Stimulated activated CD8-positive, alpha-beta memory T cell treated with anti-CD3 and anti-CD28 coated beads, Interleukin-15, amount 100 ng/mL, for 24 hours (primary cell): ENCODE measurements at places on chromosomes 16 and 17.

DNA sequence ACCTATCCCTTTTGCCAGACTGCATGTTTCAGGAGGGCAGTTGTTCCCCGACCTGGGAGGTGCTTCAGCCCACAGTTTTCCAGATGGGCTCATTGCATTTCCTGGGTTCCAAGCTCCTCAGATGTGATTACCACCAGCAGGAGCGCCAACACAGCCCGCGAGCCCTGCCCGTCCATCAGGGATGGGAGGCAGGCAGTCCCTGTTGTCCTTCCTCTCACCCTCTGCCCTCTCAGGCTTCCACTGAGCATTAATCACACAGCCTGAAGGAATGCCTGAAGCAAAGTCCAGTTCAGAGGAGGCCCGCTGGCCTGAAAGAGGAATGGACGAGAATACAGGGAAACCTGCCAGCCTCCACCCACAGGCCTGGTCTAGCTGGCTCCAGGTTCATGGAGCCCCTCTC, 256.3 kb upstream of the SDK2 start:
- no peak for DNase-seq

DNA sequence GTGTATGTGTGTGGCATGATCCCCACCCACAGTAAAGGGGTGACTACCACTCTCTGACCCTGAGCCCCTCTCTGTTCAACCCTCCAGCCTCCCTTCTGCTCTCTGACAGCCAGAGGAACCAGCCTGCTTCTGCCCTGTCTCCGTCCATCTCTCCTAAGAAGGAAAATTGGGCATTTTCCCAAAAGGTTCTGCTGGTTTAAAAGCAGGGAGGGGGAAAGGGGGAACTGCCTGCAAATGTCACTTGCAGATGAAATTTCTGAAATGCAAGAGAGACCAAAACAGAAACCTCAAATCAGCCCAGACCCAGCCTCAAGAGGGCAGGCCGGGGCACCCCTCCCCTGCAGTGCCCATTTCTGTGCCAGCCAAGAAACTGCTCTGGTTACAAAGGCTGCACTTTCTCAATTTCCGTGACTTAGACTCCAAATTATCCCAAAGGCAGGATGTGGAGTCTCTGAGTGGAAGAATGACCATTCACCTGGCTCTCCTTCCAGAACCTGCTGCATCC, 197.9 kb downstream of the RBFOX3 start:
- no peak for DNase-seq

GRCh38 chr17:35257208-35257659, 14.4 kb downstream of the SLFN5 start:
- DNase-seq = no peak

DNA sequence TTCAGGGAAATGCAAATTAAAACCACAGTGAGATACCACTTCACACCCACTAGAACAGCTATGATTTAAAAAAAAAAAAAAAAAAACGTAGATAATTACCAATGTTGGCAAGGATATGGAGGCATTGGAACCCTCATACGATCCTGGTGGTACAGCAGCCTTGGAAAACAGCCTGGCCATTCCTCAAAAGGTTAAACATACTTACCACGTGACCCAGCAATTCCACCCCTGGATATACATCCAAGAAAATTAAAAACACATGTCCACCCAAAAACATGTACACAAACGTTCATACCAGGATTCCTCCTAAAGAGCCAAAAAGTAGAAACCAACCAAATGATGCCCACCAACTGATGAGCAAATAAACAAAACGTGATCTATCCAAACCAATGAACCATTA, 68.1 kb downstream of the GAS7 start:
- no peak for DNase-seq

- DNase-seq = no peak
Measured at GRCh38 chr17:44540246-44541084, 16.8 kb upstream of the FZD2 start.

DNA sequence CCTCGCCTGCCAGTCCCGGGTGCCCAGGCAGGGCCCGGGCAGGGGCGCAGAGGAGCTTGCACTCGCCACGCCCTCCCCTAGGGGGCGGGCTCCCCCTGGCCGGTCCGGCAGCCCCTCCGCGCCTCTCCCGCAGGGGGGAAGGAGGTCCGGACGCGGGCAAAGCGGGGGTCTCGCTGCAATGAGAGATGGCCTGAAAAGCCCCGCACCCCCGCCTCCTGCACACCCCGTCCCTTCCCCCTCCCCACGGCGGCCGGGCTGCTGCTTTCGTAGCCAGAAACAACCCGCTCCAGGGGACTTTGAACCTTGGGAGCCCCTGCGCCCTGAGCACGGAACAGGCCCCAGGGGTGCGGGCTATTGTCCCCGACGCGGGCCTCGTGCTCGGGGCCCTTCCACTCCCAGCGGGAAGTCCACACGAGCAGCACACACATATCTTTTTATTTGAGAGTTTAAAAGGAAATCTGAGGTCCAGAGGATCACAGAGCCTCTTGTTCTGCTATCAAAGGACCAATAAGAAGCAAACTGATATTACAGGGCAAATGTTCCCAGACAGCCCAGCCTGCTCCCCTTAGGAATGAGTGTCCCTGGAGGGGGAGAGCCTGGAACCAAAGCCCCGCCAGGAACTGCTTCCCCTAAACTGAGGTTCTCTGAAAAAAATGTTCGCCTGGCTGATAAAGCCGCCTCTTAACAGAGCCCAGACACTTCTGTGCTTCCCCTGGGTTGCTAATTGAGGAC, 5.8 kb upstream of the CBX4 start:
- DNase-seq = no peak

DNA sequence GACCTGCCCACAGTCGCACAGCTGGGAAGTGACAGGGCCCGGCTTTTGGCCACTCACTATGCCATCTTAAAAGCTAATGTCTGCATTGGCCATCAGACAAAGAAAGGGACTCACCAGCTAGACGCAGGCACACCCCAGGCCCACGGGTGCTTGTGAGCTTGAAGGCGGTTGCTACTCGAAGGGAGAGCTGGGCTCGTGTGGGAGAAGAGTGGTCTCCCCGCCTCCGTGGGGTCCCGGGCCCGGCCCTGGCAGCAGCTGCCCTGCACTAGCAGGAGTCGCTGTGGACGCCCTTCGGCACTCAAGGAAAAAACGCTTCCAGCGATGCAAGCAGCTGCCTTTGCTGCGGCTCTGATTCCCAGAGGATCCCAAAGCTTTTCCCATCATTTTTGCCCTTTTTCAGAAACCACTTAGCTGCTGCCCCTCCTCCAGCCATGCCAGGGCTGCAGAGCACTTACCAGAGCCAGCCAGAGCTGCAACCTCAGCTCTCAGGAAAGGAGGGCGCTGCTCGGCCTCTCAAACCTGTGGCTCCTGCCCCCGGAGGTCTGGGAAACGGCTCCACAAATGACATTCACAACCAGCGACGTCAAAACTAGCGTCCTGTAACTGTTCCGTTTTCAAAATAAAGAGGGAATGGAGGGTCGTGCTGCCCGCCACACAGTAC, 12.3 kb downstream of the TRPV1 start:
- DNase-seq = no peak

- DNase-seq = no peak
Measured at GRCh38 chr17:66523378-66524200, 221.2 kb downstream of the PRKCA start.

GRCh38 chr17:50841949-50842354, 6.6 kb downstream of the WFIKKN2 start:
- DNase-seq = no peak

GRCh38 chr16:87003414-87003755, 313.8 kb downstream of the C16orf95 start:
- no peak for DNase-seq

- DNase-seq = no peak
Measured at GRCh38 chr16:75010427-75010826, 11.6 kb downstream of the ZNRF1 start.

DNA sequence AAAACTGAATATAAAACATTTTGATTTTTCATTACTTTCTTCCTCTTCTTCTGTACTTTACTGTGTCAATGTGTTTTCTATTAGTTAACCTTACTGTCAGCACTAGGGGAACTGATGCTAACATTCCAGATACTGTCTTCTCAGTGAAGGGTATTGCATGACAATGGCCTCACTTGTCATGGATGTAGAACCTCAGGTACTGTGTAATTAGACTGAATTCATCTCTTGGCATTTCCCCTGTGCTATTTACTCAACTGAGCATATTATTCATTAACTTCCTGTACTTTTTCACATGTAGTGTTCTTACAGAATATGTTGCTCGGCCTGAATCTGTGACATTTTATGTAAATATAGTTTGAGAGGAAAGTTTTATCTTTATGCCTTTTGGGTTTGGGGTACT, 237.0 kb downstream of the CA10 start:
- no peak for DNase-seq

DNA sequence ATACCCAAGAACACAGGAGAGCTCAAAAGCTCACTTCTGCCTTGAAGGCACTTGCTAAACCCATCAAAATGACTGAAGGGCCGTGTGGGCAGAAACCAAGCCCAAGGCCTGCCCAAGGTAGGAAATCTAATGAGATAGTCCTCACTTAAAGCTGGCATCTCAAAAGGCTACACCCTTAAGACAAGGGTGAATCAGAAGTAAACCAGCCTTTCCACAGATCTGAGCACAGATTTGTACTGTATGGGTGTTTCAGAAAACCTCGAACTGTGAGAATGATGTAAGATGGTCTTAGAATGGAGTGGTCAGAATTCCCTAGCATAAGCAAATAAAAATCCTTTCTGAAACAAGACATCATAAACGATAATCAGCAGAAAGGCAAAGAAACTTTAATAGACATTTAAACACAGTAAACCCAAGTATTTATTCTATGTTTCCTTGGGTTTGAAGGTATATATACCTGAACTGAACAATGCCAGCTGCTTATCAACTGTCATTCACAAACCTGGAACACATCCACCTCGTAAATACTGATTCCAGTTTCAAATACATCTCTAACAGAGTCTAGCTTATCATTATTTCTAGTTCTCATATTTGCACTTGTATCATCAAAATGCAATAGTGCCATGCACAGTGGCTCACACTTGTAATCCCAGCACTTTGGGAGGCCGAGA, 37.8 kb downstream of the GLG1 start:
- no peak for DNase-seq

DNA sequence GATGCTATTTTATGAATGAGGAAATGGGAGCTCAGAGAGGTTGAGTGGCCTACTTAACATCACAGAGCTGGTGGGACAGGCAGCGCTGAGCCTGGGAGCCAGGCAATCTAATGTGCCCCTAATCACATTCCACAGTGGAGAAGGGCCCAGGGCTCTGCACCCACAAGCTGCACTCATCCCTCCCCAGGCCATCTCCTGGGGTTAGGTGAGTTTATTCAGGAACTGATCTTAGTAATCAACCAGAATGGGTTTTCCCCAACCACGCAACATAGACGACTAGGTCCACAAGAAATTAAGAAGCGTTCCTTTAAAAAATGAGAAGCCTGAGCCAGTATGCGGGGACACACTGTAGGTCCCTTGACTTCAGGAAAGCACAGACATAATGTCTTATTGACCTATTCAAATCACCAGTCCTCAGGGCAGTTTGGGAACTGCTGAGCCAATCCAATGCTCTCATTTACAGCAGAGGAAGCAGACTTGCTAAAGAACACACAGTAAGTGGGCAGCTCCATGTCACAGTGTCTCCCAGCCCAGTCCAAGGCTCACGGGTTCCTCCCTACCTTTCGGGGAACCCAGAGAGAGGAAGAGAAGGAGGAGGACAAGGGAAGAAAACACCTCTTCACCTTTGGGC, 2.3 kb downstream of the MPP3 start:
- no peak for DNase-seq

- no peak for DNase-seq
Measured at GRCh38 chr16:81774348-81774747, 4.7 kb upstream of the PLCG2 start.

DNA sequence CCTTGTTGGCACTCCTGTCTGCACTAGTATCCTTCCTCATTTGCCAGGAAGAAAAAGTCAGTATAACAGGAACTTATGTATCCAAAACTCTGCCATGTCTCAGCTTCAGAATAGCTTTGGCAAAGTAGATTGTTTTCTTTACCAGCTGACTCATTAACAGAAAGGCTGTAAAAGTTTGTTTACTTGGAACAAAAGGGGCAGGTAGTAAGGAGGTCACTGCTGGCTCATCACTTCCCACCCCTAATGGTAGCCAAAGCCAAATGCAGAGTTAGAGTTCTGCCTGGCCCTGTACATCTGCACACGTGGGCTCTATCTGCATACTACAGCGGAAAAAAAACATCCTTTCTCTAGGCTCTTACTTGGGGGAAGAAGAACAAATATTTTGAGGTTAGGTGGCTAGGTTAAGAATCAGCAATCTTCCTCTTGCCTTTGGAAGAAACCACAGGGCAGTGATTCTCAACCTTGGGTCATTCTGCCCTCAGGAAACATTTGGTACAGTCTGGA, 90.9 kb upstream of the BCAR1 start:
- DNase-seq = no peak

DNA sequence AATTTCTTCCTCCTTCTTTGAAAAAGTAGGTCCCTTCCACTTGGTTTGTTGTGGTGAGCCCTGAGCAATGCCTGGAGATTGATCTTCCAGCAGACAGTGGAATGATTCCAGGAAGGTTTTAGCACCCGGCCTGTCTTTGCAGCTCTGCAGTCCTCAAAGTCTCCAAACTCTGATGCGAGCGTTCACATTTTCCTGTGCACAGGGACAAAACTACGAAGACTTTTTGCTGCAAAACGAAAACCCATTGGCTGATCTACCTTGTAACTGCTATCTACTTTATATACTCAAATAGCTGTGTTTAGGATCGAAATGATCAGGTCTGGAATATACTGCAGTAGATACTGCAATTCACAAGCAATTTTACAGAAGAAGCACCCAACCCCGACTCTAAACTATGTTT, 21.7 kb downstream of the G6PC1 start:
- DNase-seq = no peak

DNA sequence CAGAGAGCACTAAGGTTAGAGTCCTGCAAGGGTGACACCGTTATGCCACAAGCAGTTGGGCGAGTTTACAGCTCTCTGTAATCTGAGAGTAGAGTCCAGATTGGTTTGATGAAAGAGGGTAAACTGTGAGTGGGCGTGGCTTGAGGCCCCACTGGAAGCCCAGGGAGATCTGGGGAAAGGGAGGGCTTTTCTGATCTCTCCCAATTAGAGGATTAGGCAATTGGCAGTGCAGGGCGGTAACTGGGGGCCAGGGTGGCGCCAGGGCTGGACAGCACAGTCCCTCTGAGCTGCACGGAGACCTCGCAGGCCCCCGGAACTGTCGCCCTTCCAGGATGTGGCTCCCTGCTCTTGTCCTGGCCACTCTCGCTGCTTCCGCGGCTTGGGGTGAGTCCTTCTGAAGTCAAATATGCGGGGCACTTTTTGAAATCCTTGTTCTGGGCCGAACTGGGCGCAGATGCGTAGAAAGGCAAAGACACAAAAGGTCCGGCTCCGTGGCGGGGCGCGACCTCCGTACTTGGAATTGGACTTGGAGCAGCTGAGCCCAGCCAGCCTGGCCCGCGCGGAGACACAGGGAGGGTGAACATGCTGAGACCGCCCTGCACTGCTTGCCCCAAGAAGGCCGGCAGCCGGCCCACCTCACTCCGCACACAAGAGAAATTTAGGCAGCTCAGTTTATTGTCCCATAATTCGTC, 72.4 kb downstream of the CES1 start:
- no peak for DNase-seq
